Endodermal cell (in vitro differentiated cells): ENCODE measurements at places on chromosomes 12 and 14. TPM values are rescaled to one million over a fixed set of nuclear protein-coding genes. Genes with fewer than 3 reads are reported as not detected.

- H3K27ac ChIP-seq: no peak overlapping the region
- H3K4me3 ChIP-seq: no peak overlapping the region
- peak; percentile 35 for DNase-seq
- no peaks in the 10 kb centered on the region for H3K4me1 ChIP-seq
- H3K27me3 ChIP-seq: peaks cover 28% of the 10 kb centered on the region
These were observed 4.4 kb downstream of the KRT2 start for GRCh38 chr12:52647601-52648000.

GRCh38 chr14:38866461-38866860 lies 236.6 kb downstream of the SEC23A start:
- peaks cover 7% of the 10 kb centered on the region for H3K4me1 ChIP-seq
- DNase-seq: no peak
- no peaks in the 10 kb centered on the region for H3K27me3 ChIP-seq
- H3K27ac ChIP-seq: no peak overlapping the region
- no peaks in the 10 kb centered on the region for H3K36me3 ChIP-seq

Gene ACOT4
- 0.45 to 0.97 TPM (median 0.46 TPM) in 3 replicates for total RNA-seq

DNA sequence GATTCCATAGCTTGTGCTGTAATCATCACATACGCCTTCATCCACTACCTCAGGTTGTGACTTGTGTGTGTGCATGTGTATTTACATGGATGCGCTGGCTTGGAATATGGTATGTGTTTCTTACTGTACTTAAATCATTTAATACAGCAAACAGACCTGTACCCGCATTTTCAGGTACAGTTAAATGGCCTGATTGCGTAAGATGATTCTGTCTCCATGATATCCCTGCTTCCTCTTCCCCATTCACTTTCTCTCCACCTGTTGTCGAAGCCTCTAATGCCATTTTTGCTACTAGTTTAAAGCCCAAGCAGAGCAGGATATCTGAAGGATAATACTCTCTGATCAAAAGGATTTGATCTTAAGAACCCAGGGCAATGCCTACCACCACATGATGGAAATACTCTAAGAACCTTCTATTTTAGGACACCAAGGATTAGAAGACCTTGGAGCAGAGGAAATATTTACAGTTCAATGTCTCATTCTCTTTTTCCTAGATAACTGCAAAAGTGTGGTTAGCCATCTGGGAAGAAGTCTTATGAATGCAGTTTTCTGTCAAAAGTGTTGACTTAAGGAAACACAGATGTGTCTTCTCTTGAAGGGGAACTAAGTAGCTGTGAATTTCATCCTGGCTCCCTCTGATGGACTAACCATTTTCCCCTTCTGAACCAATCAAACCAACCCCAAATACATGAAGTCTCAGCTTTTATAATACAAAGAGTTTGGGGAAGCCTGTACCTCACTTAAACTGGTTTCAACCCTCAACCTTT lies 78.7 kb downstream of the HELB start:
- no peaks in the 10 kb centered on the region for H3K36me3 ChIP-seq
- H3K4me1 ChIP-seq: no peaks in the 10 kb centered on the region
- H3K27ac ChIP-seq: no peak overlapping the region
- no peak overlapping the region for H3K4me3 ChIP-seq

Gene B4GALNT3
- total RNA-seq: 61.5 to 69.6 TPM (median 66.1 TPM) in 3 replicates

DNA sequence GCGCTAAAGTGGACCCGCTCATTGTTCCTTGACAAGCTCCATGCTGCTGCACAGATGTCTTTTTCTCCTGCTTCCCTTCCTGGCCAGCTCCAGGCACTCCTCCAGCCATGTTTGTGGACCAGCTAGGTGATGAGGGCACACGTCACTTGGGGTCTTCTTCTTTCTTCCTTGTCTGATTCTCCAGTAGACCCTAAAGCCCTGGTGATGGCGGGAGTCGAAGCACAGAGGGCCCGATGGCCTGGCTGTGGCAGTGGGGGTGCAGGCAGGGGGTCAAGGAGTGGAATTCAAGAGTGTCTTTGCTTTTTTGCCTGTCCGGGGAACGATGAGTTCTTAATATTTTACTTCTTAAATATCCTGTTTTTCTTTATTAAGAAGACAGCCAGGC lies 23.0 kb upstream of the AMN start:
- DNase-seq: no peak
- H3K27ac ChIP-seq: no peak overlapping the region
- no peaks in the 10 kb centered on the region for H3K36me3 ChIP-seq
- no peaks in the 10 kb centered on the region for H3K4me1 ChIP-seq
- no peak overlapping the region for H3K4me3 ChIP-seq

Gene KRT7
- 1.1 and 1.5 TPM in 2 replicates for total RNA-seq

Gene PARP2
- total RNA-seq: 56.8 to 63.7 TPM (median 58.4 TPM) in 3 replicates

DNA sequence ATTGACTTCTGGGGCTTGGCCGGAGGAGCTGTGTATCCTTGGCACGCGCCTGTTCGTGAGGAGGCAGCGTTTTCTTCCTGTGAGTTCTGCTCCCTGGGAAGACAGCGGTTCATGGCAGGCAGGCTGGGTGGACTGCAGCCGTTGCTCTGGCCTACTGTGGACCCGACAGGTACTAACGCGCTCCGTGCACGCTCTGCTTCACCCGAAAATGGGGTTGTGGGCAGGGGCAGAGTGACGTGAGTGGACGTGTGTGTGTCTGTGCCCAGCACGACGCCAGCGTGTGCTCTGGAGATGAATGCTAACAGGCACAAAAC lies 179.1 kb downstream of the KIF26A start:
- H3K4me1 ChIP-seq: no peaks in the 10 kb centered on the region
- no peak for DNase-seq
- no peak overlapping the region for H3K4me3 ChIP-seq
- H3K27ac ChIP-seq: no peak overlapping the region
- no peaks in the 10 kb centered on the region for H3K36me3 ChIP-seq
- H3K27me3 ChIP-seq: no peaks in the 10 kb centered on the region

DNA sequence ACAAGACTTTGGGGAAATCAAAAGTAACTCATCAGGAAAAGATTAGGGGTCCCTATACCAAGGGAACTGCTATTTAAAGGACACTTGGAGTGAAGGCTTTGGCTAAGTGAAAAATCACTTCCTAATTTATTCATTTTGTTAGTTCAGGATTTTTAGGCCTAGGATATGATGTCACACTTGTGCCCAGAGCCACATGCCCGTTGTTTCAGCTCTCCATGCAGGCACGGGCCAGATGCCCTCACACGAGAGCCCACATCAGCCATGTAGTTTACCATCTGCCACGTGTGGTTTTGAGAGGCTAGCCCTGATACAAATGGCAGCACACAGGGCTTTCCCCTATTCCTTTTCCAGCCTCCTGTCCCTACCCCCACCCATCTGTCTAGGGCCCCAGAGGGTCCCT lies 11.9 kb upstream of the LRP1-AS start:
- H3K4me1 ChIP-seq: peaks cover 5% of the 10 kb centered on the region
- DNase-seq: no peak
- no peak overlapping the region for H3K27ac ChIP-seq
- H3K27me3 ChIP-seq: no peaks in the 10 kb centered on the region
- H3K36me3 ChIP-seq: peaks cover 73% of the 10 kb centered on the region
- no peak overlapping the region for H3K4me3 ChIP-seq

Gene GDF3
- 0.72 to 4.3 TPM (median 1.3 TPM) in 3 replicates for total RNA-seq

Gene RIPK3
- total RNA-seq: not detected in 3 replicates

GRCh38 chr14:25103271-25103670 lies 53.3 kb upstream of the STXBP6 start:
- no peaks in the 10 kb centered on the region for H3K4me1 ChIP-seq
- H3K27ac ChIP-seq: no peak overlapping the region
- H3K36me3 ChIP-seq: no peaks in the 10 kb centered on the region
- no peaks in the 10 kb centered on the region for H3K27me3 ChIP-seq
- H3K4me3 ChIP-seq: no peak overlapping the region

Gene LGR5
- total RNA-seq: 21.9 to 34.4 TPM (median 27.2 TPM) in 3 replicates

DNA sequence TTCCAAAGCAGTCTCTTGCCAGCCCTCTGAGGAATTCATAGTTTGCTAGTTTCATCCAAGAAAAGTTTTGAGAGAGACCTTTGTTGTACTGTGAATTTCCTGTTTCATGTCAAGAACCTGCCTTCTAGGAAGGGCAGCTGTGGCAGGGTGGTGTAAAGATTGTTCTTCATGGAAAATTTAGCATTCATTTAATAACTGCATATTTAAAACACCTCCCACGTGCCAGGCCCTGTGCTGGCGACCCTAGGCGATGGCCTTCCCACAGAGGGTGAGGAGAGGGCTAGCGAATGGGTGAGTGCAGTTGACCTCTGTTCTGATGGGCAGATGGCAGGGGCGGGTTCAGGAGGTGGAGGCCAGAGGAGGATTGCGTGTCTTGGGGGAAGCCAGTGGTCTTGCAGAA lies 43.2 kb downstream of the MLXIP start:
- no peaks in the 10 kb centered on the region for H3K4me1 ChIP-seq
- no peak overlapping the region for H3K27ac ChIP-seq
- no peak overlapping the region for H3K4me3 ChIP-seq
- H3K27me3 ChIP-seq: no peaks in the 10 kb centered on the region
- DNase-seq: peak; percentile 52

DNA sequence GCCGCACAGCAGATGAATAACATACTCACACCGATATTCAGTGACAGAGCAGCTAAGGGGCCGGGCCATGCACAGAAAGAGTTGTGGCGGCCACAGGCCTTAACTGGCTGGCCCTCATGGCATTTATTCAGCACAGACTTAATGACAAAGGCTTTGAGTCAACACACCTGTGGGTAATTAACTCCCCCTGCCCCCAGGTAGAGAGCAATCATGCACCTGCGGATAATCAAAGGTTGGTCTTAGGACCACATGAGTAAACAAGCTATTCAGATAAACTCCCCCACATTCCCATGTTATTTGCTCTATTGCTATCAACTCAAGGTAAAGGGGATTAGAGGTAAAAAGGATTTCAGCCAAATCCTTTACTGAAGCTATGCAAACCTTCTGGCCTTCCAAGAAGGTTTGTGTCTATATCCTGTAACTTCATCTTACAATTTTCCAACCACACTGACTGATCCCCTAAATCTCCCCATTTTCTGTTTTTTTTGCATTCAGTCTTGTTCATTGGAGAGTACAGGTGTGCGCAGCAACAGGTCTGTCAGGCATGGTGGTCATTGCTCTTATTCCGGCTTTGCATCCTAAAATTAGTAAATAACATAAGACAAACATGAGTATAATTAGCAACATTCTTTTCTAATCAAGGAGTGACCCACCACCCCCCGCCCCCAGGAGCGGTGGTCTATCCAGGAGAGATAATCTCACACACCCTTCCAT lies 16.9 kb upstream of the BLTP3B start:
- peaks cover 22% of the 10 kb centered on the region for H3K36me3 ChIP-seq
- DNase-seq: no peak
- H3K27me3 ChIP-seq: no peaks in the 10 kb centered on the region
- H3K27ac ChIP-seq: no peak overlapping the region
- H3K4me1 ChIP-seq: peaks cover 5% of the 10 kb centered on the region

DNA sequence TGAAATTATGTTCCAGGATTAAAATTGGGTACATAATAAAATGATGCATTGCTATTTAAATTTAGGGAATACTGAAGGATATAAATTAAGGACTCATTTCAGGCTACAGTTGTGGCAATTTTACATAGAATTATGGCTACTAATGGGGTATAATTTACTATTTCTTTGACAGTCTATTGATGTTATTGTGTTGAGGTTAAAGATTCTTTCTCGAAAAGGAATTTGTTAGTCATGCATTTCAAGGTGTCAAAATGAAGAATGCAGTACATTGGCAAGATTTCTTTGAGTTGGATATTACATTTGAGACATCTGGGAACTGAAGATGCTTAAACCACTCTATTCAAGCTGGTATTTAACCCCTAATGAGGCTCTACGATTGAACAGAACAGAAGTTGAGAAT lies 28.3 kb downstream of the SLC5A8 start:
- no peaks in the 10 kb centered on the region for H3K4me1 ChIP-seq
- no peak overlapping the region for H3K4me3 ChIP-seq
- H3K36me3 ChIP-seq: no peaks in the 10 kb centered on the region
- peaks cover 10% of the 10 kb centered on the region for H3K27me3 ChIP-seq

Gene PLEKHD1
- 0.07 to 0.11 TPM (median 0.08 TPM) in 3 replicates for total RNA-seq

GRCh38 chr14:64501411-64502171 lies 2.0 kb downstream of the ZBTB25 start:
- peak overlapping the region; percentile 93 for H3K4me3 ChIP-seq
- H3K36me3 ChIP-seq: peaks cover 3% of the 10 kb centered on the region
- H3K27me3 ChIP-seq: no peaks in the 10 kb centered on the region
- no peak overlapping the region for H3K27ac ChIP-seq

DNA sequence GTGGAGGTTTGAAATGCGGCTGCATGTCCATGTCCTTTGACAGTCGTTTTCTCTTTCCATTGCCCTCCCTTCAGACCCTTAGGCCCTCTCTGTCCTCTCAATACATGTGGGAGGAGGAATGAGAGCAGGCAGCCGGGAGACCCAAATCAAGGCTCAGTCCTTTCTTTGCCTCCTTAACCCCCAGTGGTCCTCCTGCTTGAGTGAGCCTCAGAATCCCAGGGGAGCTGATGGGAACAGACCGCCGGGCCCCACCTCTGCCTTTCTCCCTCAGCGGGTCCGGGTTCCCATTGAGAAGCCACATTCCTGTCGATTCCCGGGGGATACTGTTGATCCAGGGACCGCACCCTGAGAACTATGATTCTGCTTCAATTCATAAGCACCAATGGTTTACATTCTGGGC lies 77.9 kb upstream of the RFLNA start:
- H3K27me3 ChIP-seq: no peaks in the 10 kb centered on the region
- peak overlapping the region; percentile 2 for H3K27ac ChIP-seq
- DNase-seq: no peak
- H3K4me1 ChIP-seq: no peaks in the 10 kb centered on the region
- no peak overlapping the region for H3K4me3 ChIP-seq

Gene SYT1
- 10.7 and 13.9 TPM in 2 replicates for total RNA-seq
